ENCODE measurements at places on chromosomes 1 and 21.

DNA sequence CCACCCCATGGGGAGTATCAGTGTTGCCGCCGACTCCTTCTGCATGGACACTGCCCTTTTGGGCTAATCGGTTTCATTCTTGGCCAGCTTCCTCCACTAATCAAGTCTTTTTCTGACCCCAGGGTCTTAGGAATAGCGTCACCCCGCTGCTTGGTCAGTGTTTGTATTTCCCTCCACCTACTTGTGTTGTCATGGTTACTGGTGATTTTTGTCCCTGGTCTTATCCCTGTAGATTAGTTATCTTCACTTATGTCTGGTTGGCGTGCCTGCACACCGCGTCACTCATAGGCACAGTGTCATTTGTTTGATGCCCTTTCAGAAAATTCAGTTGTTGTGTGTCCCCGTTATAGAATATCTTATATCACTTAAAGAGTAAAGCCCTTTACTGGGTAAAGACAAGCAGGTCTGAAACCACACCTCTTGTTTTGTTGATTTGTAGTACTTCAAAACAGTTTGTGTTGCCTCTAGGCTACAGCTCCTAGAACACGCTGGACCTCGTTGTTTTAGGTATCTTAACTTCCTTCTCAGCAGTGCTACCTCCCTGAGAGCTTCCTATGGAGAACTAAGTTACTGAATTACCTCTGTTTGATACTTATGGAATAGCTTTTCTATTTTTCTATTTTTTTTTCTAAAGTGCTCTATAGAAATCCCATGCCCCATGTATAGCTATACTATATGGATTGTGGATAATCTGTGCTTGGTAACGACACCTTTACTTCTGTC lies 868 bp downstream of the PPP1R12B start:
- DNase-seq: no peak

- no peak for DNase-seq
Observed at GRCh38 chr1:95067062-95067461, 5.7 kb downstream of the ALG14 start.

DNA sequence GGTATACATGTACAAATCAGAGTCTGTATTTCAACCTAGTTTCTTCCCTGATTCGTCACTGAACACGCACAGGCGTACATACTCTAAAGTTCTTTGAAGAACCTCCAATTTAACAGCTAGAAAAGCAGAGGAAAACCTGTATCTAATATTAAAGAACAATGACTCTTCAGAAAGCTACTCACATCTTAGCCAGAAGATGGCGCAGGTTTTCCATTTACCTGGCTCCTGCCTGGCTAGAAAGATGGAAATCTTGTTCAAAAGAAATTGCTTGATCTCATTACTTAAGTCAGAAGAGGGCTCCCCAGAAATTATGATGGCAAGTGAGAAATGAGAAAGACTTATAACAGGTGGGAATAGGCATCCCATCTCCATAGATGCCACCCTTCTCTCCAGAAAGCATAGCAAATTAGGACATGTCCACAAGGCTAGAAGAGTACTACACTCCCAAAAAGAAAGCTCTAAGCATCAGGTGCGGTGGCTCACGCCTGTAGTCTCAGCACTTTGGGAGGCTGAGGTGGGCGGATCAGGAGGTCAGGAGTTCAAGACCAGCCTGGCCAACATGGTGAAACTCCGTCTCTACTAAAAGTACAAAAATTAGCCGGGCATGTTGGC lies 19.0 kb upstream of the L1TD1 start:
- peak; percentile 41 for DNase-seq

- peak; percentile 51 for DNase-seq
Observed at GRCh38 chr1:6603238-6603914, 707 bp upstream of the KLHL21 start.

- no peak for DNase-seq
Observed at GRCh38 chr1:172122381-172122780, 281.1 kb downstream of the DNM3 start.

DNA sequence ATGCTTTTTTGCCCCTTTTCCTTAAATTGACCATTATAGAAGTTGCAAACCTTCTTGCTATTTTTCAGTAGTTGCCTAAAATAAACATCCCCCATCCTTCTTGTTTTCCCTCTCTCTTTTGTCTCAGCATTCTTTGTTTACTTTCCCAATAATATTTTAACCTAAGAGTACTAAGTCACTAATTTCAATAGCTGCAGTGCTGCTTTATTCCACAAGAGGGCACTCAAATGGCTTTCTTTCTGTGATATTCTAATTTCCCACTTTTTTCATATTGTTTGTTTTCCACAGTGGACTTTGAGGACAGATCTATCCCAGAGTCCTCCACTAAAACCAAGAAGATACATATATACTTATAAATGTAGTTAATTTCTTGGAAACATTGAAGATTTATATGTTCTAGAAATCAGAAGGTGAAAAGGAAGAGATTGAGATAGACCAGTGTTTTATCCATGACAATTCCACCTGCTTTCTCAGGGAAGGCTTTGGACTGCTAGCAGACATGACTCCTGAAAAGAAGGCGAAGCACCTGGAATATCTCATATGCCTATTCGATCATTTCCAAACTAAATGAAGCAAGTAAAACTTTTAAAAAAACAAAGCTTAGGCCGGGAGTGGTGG lies 104.8 kb upstream of the GRIK1 start:
- DNase-seq: no peak

GRCh38 chr1:61241973-61242381 lies 159.6 kb downstream of the NFIA start:
- DNase-seq: no peak

GRCh38 chr1:156842618-156843300 lies 16.2 kb downstream of the INSRR start:
- DNase-seq: no peak

GRCh38 chr1:234096161-234096770 lies 191.8 kb downstream of the SLC35F3 start:
- DNase-seq: no peak

- no peak for DNase-seq
Observed at GRCh38 chr1:50132347-50132894, 23.7 kb downstream of the ELAVL4 start.

GRCh38 chr1:48674641-48675040 lies 102.0 kb downstream of the BEND5 start:
- no peak for DNase-seq

DNA sequence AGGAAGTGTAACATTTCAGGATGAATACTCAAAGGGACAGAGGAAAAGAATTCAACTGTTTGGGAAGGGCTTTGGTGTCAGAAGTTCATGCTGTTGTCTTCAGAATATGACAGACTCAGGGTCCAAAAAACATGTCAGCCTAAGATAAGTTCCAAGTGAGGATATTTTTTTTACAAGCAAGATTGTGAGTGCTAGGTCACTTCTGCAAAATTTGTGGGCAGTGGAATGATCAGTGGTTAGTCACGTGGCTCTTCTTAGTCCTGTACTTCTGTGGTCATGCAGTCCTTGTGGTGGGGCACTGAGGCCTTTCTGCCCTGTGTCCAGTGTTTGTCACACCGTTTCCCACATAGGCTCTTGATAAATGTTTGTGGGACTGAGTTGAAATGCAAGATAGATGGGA lies 5.2 kb downstream of the RGL1 start:
- DNase-seq: no peak

- no peak for DNase-seq
Observed at GRCh38 chr1:40794974-40795715, 11.6 kb downstream of the KCNQ4 start.

- DNase-seq: no peak
Observed at GRCh38 chr1:179549368-179549700, 26.4 kb downstream of the NPHS2 start.

GRCh38 chr1:243343970-243344937 lies 88.4 kb downstream of the SDCCAG8 start:
- peak; percentile 32 for DNase-seq

GRCh38 chr1:186793582-186793927 lies 35.2 kb upstream of the PLA2G4A start:
- DNase-seq: no peak

DNA sequence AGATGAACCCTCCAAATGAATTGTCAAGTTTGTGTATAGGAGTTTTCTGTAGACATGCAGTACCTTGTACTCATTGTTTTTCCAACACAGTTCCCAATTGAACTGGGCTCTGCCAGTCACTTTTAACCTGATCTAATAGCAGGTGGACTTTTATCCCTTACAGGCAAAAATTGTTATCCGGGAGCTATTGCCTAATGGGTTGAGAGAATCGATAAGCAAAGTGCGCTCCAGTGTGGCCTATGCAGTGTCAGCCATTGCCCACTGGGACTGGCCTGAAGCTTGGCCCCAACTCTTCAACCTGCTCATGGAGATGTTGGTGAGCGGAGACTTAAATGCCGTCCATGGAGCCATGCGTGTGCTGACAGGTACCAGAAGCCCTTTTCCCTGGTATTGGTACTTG lies 19.3 kb downstream of the IPO9 start:
- DNase-seq: no peak

GRCh38 chr1:46718340-46718726 lies 581 bp downstream of the EFCAB14 start:
- DNase-seq: no peak

GRCh38 chr1:29470087-29470787 lies 233.9 kb downstream of the PTPRU start:
- DNase-seq: no peak

GRCh38 chr1:119779869-119780356 lies 11.2 kb upstream of the HMGCS2 start:
- no peak for DNase-seq

DNA sequence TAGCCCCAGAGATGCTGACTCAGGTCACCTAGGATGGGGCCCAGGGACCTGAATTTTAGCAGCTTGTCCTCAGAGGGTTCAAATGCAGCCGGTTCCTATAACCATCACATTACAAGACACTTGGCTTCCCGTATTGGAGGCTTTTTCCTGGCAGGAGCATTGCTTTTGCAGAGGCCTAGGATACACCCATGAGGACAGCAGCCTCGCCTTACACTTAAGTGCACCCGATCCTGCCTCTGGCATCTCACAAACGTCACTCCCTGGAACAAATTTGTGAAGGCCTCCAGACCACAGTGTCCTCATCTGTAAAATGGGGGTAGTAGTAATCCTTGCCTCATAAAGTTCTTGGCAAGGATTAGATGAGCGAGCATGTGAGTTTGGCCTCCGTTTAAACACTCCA lies 130.0 kb downstream of the KAZN start:
- no peak for DNase-seq

- DNase-seq: no peak
Observed at GRCh38 chr1:198957044-198957443, 318.2 kb downstream of the PTPRC start.

DNA sequence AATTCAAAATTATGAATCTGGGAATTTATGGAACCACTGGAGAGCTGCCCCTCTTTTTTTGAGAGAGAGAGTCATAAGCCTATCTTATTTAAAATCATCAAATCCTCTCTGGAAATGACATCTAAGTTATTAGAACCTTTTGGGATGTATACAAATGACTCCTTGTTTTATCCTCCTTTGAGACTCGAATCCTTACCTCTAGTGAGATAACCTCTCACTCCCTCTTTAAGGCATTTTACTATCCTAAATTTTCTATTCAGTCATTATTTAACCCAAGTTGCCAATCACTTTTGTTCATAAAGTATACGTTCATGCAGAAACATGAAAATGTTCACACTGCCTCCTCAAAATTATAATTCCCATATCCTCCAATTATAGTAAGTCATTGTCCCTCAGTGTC lies 313.6 kb upstream of the C1orf87 start:
- no peak for DNase-seq

DNA sequence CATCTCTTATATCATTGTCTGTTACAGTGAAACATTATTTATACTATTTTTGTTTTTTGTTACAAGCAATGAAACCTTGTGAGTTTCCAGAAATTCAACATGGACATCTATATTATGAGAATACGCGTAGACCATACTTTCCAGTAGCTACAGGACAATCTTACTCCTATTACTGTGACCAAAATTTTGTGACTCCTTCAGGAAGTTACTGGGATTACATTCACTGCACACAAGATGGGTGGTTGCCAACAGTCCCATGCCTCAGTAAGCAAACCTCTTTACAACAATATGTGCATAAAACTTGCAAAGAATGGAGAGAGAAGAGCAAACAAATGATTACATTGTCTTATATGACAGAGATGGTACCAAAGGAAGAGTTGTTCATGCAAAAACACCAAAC lies 22.4 kb downstream of the CFHR4 start:
- no peak for DNase-seq

DNA sequence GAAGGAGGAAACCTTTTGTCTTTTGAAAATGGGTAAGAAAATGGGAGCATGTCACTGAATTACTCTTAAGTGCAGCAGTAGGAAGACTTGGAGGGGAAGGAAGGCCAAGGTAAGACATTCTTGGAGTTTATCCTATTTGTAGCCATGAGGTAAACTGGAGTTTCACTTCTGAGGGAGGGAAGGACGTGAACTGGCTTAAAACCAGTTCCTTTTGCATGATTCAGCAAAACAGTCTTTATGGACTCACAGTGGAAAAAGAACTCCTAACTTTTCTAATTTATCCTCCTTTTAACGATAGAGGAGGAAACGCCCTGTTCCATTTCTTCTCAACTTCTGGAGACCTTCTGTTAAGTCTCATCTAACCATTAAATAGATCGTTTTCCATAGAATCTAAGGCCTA lies 2.5 kb downstream of the PRDX6 start:
- no peak for DNase-seq

- no peak for DNase-seq
Observed at GRCh38 chr1:169690489-169690888, 20.9 kb downstream of the SELL start.

- no peak for DNase-seq
Observed at GRCh38 chr1:40860706-40861223, 1.4 kb downstream of the CITED4 start.

DNA sequence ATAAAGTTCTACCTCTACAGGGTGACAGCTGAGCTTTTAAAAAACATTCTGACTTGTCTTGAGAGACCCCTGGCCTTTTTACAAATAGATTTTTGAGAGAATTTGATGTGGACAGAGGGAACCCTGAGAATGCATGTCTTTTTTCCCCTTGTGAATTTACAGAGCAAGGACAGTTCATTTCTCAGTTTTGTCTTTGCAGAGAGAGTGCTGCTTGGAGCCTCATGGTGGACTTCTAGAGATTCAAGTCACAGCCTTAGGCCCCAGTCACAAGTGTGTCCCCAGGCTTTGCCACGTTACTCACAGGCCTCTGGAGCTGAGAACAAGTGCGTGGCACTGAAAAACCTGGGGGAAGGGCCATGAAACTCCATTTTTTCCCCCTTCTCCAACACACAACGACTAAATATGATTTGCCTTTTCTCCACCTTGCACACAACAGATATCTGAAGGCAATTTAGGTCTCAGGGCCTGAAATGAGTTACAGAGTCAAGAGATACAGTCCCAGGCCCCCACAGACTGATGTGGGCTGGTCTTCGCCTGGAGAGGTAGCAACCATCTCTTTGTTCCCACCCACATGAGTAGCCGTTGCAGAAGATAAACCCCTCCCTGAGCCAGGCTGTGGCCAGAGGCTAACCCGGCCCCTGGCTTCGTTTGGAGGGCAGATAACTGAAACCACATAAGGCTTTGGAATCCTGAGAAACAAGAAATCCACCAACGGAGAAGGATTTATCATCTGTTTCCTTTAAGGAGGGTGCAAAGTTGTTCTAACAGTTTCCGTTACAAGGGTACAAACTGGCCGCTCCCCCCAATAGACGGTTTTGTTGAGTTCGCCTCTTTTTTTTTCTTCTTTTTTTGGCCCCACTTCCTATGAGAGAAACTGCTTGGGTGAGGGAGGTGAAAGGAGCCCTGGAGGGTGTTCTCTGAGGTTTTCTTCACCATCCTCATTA lies 1.0 kb upstream of the PIGV start:
- peak; percentile 73 for DNase-seq

Measured in KG1 (cell line).